T-helper 1 cell (primary cell): ENCODE measurements at places on chromosomes 4 and X.

DNA sequence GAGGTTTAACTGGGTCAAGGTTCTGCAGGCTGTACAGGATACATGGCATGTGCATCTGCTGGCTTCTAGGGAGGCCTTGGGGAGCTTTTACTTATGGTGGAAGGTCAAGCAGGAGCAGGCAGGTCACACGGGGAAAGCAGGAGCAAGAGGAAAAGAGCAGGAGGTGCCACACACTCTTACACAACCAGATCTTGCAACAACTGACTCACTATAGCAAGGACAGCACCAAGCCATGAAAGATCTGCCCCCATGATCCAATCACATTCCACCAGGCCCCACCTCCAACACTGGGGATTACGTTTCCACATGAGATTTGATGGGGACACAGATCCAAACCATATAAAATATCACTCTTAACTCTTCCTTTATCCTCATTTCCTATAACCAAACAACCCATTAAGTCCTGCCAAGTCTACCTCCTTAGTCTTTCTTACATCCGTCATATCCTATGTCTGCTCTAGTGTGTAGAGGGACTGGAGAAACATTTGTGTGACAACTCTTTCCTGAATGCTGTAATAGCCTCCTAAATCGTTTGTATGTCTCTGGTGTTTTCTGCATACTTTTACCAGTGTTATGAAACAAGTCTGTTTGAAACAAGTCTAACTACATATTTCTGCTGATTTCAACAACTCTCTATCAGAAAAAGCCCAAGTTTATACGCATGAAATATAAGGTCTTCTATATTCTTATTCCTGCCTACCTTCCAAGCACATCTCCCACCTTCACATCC is 8.3 kb upstream of the RAP2C start:
- DNase-seq, result no peak

- no peak for DNase-seq
These were observed 96.2 kb downstream of the RBM46 start for GRCh38 chr4:154877110-154877760.

DNA sequence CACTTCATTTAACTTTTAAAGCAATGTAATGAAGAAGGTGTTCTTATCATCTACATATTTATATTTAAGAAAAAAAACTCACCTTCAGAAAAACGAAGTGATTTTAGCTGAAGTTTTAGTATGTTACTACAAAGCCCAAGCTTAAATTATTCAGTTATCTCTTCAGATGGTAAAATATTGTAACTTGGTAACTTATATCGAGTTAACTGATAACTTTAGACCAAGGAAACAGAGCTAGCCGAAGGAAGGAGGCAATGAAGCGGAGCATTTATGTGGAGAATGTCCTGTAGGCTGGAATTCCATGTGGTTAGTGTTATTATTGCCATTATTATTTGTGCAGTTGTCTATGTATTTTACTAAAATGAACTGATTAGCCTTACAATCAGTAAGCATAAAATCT is 1102.1 kb upstream of the LCORL start:
- no peak for DNase-seq

DNA sequence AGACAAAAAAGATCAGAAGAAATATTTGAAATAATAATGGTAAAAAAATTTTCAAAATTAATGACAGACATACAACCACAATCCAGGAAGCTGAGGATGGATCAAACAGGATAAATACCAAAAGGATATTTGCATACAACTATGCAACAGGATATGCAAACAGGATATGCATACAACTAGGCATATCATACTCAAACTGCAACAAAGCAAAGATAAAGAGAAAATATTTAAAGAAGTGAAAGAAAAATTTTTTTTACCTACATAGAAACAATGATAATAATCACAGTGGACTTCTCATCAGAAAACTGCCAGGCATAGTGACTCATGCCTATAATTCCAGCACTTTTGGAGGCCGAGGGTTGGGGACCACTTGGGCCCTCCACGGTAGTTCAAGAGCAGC is 11.3 kb upstream of the DHX15 start:
- no peak for DNase-seq

DNA sequence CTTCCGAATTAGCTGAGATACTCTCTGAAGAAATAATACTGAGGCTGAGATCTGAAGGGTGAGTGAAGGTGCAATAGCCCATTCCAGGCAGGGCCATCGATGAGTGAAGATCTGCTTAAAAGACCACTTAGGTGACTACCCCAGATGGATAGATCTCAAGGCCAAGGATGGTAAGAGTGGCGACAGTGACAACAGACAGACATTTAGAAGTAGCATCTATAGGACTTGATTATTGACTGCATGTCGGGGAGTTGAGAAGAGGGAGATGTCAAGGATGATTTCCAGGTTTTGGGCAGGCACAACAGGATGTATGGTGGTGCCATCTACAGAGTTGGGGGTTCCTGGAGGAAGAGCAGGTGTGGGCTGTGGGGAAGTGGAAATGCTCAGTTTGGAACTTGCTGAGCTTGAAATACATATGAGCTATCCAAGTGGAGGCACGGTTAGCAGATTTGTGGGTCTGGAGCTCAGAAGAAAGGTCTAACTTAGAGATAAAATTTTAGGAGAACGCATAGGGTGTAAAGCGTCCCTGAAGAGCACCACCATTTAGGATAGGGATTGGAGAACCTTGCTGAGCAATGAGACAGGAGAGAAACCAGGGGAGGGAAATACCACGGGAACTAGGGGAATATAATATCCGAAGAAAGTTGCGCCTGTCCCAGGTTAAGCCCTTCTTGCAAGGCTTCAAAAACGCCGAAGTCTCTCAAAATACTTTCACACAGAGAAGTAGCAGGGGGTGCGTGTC is 688 bp downstream of the UFSP2 start:
- no peak for DNase-seq

- no peak for DNase-seq
These were observed 4.2 kb downstream of the PAK3 start for GRCh38 chrX:111100191-111100590.
